ENCODE measurements at places on chromosomes 7 and 10.
A peak's percentile ranks its signal among the peaks of the same experiment; 100 is the strongest.

DNA sequence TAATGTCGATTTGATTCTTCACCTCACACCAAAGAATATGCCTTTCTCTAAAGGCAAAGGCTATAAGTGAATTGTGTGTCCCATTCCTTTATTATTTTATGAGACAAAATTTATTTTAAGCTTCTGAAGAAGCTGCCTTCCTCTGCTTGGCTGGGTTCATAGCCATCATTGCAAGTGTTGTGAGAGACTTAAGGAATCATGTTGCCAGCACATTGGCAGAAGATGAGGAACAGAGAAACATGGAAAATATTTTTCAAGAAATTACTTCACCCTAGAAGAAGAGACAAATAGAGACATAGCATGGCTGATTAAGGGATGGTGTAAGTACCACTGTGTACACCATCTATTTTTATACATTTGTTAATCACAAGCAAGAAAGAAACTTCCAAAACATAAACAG lies 230.1 kb upstream of the SEMA3E start:
- no peak for DNase-seq

- no peak for DNase-seq
These were observed 179.6 kb downstream of the TCERG1L start for GRCh38 chr10:131131726-131132591.

DNA sequence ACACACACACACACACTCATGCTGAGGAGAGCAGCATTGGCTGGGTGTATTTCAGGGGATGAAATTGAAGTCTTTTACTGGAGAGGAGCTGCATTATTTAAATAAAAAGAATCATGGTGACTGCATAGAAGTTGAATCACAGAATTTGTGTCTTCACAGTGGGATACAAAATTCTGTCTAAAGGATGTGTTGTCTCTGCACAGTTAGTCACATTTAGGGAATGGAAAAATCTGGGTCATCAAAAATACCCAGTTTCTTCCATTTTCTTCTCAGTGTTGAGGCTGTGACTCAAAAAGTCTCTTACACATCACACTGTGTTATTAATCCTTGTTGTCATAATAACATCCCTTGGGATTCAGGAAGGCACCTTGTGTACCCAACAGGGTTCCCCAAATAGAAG lies 10.9 kb downstream of the PAPSS2 start:
- DNase-seq = no peak

- DNase-seq = no peak
These were observed 310.1 kb downstream of the PTPRN2 start for GRCh38 chr7:158277219-158278141.

GRCh38 chr7:75727881-75728593 lies 10.7 kb downstream of the HIP1 start:
- peak; percentile 34 for DNase-seq

DNA sequence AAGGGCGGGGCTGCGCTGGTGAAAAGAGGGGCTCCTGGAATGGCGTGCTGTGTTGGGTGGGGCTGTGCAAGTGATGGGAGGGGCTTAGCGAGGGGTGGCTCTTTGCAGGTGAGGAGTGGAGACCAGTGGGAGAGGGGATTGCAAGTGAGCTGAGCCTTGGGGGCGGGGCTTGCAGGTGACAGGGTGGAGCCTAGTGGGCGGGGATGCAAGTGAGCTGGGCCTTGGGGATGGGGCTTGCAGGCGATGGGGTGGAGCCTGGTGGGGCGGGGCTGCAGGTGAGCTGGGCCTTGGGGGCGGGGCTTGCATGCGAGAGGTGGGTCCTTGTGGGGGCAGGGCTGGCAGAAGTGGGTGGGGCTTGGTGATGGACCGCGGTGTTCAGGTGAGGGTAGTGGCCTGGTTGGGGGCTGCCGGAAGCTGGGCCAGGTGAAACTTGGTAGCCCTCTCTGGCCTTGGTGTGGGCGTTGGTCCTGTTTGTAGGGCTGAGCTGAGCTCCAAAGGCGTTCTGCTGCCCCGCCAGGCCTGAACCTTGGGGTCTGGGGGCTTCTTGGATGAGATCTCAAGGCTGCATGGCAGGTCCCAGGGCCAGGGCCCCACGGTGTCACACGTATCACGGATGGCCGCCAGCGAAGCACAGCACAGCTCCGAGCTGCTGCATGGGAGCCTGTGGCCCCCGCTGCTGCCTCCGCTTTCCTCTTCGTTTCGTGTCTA lies 743 bp upstream of the PITRM1 start:
- no peak for DNase-seq

DNA sequence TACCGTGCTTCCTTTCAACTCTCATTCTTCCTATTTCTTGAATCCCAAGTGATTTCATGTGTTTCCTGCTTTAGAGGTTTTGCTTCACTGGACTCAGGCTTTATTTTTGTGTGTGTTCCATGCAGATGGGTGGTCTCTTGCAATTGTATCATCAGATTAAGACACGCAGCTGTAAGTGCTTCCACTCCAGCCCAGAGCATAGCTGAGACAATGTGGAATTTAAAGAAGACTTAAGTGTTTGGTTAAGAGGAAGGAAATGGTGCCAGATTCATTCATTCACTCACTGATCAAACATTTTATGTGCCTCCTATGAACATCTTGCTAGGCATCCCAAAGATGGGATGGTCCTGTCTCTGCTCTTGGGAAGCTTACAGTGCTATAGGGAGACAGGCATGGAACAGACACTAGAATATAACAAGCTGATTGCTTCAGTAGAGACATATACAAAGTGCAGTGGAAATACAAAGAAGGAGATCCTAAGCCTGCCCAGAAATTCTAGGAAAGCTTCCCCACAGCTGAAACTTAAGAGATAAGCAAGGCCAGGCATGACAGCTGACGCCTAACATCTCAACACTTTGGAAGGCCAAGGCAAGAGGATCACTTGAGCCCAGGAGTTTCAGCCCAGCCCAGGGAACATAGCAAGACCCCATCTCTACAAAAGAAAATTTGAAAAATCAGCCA lies 46.1 kb upstream of the LRRC17 start:
- DNase-seq = no peak

- no peak for DNase-seq
These were observed 50.9 kb downstream of the SEMA3D start for GRCh38 chr7:85135977-85136376.

DNA sequence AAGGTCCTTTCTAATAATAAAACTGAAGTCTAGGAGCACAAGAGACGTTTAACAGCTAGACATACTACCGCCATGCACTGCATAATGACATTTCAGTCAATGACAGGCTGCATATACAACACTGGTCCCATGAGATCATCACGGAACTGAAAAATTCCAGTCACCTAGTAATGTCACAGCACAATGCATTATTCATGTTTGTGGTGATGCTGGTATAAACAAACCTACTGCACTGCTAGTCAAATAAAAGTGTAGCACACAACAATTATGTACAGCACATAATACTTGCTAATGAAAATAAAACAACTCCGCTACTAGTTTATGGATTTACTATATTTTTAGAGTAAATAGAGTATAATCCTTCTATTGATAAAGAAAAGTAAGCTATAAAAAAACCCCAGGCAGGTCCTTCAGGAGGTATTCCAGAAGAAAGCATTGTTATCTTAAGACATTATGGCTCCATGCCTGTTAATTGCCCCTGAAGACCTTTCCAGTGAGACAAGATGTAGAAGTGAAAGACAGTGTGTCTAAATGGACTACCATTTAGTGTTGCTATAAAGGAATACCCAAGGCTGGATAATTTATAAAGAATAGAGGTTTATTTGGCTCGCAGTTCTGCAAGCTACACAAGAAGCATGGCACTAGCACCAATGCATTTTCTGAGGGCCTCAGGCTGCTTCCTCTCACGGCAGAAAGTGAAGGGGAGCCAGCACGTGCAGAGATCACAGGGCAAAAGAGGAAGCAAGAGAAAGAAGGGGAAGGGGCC lies 47.1 kb downstream of the HIBADH start:
- no peak for DNase-seq

- no peak for DNase-seq
These were observed 1223.8 kb downstream of the NXPH1 start for GRCh38 chr7:9657257-9657656.

DNA sequence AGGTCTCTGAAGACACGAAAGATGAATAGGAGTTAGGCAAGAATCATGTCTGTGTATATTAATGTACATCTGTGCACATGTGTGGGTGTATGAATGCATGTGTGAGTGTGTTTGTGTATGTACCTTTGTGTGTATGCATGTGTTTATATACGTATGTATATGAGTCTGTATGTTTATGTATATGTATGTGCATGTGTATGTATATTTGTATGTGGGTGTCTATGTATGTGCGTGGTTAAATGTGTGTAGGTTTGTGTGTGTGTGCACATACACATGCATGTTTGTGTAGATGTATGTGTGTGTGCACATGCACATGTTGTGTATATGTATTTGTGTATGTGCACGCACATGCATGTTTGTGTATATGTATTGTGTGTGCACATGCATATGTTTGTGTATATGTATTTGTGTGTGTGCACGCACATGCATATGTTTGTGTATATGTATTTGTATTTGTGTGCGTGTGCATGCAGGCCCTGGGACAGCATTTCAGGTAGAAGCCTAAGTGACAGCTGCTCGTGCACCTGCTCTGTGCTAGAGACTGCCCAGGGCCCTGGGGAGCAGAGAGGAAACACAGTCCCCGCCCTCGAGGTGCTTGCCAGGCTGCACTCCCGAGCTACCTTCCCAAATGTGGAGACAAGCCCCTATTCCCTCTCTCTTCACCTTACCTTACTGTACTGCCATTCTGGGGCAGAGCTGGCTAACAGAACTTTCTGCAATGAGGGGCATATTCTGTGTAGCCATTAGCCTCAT lies 12.1 kb downstream of the PNLIPRP1 start:
- no peak for DNase-seq

DNA sequence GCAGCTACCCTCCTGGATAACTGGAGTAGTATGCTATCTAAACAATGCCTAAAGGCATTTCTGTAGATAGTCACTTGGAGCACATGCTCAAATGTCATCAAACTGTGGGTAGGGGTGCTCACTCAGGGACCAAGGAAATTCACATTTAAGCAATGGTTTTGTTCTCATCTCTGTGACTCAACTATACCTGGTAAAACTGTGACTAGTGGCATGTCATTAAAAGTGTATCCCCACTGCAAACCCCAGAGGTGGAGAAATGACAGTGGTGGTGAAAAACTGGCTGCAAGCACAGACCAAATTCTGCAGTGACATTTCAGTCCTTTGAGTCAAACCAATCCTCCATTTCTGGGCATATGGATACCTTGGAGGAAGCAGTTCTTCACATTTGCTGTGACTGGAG lies 134.2 kb upstream of the EFCAB10 start:
- no peak for DNase-seq

- no peak for DNase-seq
These were observed 51.8 kb upstream of the SLC35G1 start for GRCh38 chr10:93841961-93842360.

GRCh38 chr7:20432071-20432470 lies 101.4 kb downstream of the ITGB8 start:
- no peak for DNase-seq

DNA sequence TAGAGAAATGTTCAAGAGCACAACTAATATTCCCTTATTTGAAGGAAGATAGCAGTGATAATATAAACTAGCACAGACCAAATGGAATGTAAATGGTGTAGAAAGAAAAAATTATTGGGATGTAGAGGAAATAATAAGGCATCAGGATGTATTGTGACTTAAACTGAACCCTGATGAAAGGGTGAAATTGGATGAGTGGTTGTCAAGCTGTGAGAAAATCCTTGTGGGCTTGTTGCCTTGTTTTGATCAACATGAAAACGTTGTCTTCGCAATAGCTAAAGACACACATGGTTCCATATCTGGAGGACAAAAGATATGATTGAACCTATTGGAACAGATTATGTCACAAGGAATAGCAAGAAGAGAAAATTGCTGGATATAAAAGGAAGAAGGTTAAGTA lies 40.3 kb upstream of the CNTNAP2 start:
- no peak for DNase-seq

- no peak for DNase-seq
These were observed 242.4 kb upstream of the GLI3 start for GRCh38 chr7:42479452-42479815.

DNA sequence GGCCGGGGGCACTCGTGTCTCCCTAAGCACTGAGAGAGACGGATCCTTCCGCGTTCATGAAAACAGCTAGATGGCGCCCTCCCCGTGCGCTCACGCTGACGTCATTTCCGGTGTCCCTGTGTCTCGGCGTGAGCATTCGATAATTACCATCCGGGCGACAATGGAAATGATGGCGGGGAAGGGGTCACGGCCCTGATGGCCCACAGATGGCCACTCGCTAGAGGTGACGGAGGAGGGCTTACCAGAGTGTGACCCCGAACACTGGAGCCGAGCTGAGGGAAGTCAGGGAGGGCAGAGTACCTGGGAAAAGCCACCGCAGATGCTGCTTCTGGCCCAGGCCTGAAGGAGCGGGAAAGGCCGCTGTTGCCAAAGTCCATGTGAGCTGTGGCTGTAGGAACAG lies 222.9 kb downstream of the TCERG1L start:
- no peak for DNase-seq

GRCh38 chr7:120070201-120070600 lies 202.8 kb upstream of the KCND2 start:
- no peak for DNase-seq

DNA sequence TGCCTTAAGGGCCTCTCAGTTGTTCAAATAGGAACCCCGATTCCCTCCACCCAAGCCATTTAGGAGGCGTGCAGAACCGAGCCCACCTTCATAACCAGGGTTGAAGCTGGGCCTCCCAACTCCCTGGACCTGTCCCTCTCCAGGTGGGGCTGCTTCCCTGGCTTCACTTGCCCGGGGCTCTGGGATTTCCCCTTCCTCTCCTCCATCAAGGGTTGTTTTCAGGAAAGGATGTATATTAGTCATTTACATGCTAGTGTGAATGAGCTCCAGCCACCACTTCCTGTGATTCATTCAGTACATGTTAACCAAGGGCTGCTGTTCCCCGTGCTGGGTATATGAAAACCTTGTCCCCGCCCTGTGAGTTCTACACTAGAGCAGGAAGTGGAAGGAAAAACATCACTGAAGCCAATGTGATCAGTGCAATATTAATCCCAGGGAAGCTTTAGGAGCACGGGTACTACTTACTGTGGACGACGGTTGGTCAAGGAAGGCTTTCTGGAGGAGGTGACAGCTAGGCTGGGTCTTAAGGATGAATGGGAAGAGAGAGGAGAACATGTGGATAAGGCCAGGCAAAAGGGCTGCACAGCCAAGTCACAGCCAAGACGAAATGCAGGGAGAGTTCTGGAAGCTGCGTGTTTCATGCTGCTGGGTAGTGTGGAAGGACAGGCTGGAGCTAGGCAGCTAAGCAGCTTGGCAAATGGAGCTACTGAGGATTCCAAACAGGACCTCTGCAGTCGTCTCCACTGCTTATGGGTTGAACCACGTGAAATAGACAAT lies 150.1 kb upstream of the SHH start:
- DNase-seq = no peak

GRCh38 chr7:8387551-8388256 lies 45.7 kb upstream of the NXPH1 start:
- no peak for DNase-seq

Data from effector memory CD4-positive, alpha-beta T cell (primary cell).